Choroid plexus epithelial cell (primary cell): ENCODE measurements at places on chromosomes 4 and X.

- DNase-seq: no peak
These were observed 583.9 kb downstream of the NLGN4X start for GRCh38 chrX:5644776-5645175.

GRCh38 chrX:150337536-150337935 lies 25.6 kb upstream of the MAMLD1 start:
- no peak for DNase-seq

GRCh38 chr4:38049545-38050170 lies 89.5 kb downstream of the PTTG2 start:
- DNase-seq: no peak

DNA sequence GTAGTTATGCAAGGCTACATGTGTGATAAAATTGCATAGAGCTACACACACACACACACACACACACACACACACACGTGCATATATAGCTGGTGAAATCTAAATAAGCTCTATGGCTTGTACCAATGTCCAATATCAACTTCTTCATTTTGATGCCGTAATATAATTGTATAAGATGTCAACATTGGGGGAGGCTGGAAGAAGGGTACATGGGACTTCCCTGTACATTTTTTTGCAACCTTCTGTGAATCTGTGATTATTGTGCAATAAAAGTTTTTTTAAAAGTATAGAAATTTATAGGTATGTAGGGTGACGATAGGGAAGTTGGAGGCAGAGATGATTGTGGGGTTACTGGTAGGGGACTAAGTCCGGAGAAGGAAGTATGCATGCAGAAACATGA lies 105.5 kb downstream of the HDAC8 start:
- no peak for DNase-seq

DNA sequence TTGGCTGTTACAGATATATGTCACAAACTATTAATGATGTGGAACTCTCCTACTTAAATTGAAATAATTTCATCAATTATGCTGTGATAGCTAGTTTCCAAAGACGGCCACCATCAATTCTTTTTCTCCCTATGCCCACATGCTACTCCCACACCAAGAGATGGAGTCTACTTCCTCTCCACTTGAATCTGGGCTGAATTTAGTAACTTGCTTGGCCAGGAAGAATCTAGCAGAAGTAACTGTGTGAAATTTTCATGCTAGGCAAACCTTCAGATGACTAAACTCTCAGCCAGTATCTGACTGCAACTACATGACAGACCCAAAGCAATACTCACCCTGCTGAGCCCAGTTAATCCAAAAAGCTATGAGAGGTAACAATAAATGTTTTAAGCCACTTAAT lies 3.2 kb downstream of the SEPSECS start:
- DNase-seq: no peak

DNA sequence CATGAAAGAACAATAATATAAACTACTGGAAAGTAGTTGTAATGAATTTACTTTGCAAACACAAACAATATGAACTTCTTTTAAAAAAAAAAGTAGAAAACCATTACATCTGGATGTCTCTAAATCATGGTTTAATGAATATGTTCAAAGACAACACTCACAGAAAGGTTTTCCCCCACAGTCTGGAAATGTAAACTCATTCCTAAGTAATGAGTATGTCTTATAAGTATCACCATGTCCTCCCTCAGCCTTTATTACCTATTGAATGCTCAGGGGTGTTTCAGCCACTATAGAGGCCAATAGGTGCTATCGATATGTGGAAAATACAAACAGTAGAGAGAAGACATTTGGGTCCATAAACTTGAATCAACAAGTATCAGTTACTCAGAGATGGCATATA lies 186.7 kb downstream of the PALLD start:
- peak; percentile 55 for DNase-seq

DNA sequence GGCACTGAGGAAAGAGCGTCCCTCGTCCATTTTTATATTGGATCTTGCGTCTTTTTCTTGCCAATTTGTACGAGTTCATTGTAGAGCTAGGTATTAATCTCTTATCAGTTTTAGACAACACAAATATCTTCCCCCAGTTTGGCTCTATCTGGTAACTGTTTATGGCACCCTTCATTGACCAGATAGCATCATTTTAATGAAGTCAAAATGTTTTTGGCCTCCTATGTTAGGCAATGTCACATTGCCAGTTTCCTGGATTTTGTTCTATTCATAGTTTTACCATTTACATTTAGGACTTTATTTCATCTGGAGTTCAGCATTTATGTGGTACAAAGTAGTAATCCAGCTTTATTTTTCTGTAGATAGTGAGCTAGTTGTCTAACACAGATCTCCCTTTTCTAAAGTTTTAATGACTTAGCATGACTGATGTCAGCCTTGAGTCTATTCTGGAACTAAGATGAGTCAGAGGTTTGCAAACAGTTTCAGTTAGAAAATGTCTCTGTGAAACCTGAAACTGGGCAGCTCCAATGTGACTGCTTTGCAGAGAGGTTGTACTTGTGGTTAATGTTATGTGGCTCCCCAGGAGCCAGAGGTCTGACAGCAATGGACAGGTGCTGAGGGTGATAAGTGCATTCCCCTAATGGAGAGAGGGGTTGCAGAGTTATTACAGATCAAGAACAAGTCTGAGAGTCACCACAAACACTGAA lies 5.3 kb upstream of the STBD1 start:
- peak; percentile 88 for DNase-seq

- peak; percentile 84 for DNase-seq
These were observed 525.3 kb upstream of the MAGEB2 start for GRCh38 chrX:29690061-29690460.

DNA sequence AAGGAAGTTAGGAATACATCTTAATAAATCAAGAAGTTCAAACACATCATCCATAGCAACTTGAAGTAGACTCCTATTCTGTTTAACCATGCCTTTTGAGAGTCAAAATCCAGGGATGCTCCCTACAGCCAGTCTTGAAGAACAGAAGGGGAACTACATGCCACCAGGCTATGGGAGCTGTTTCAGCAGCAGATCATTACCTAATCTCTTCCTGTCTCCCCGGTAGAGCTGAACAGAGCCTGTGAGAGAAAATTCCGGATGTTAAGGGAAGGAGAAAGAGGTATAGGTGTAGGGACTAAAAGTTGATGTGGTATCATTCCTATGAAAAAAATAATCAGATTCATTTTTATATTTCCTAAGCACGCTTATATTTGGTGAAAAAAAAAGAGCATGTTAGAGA lies 352.2 kb downstream of the SPRY1 start:
- no peak for DNase-seq

DNA sequence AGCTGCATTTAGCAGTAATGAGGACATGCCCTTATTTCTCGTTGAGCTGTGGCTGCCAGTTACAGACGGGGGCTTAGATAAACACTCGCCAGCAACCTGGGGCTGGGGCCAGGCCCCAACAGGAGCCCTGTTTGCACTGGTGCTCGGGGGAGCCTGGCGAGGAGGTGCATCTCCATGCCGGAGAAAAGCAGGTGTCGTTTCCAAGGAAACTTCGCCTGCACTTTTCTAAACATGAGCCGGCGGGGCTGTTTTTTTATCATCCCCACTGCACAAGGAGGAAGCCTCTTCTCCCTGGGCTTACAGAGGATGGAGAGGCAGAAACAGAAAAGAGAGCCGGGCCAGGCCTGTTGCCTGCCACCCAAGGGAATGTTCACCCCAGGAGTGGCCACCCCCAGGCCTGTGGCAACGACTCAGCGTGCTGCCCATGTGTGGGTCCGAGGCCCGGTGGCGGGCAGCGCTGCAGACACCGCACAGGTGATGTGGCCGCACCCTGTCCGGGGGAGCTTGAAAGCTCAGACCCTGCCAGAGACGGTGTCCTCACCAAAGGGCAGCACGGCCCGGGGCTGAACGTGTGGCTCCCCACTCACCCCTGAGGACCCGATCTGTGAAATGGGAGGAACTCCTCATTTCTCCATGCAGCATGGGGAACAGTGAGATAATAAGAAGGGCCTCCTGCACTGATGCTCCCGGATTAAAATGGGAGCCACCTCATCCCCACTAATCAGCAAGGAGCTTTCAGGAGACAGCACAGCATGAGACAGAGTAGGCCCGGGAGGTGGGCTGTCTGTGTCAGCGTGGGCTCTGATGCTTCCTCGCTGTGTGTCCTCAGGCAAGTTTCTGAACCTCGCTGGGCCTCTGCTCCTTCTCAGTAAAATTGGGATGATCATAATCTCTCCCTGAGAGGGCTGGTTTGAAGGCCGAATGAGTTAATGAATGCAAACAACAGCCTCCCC lies 33.8 kb upstream of the ADRA2C start:
- no peak for DNase-seq

- peak; percentile 14 for DNase-seq
These were observed 60.4 kb downstream of the SLC10A6 start for GRCh38 chr4:86788826-86789225.

GRCh38 chr4:110860901-110861300 lies 238.0 kb upstream of the PITX2 start:
- no peak for DNase-seq

GRCh38 chr4:183814461-183814860 lies 90.6 kb upstream of the STOX2 start:
- DNase-seq: no peak

- DNase-seq: no peak
These were observed 310.2 kb downstream of the ASMT start for GRCh38 chrX:1925053-1925481.

- DNase-seq: no peak
These were observed 8.0 kb downstream of the HHIP start for GRCh38 chr4:144653781-144654545.

- no peak for DNase-seq
These were observed 88.4 kb downstream of the EVC start for GRCh38 chr4:5799406-5799805.

DNA sequence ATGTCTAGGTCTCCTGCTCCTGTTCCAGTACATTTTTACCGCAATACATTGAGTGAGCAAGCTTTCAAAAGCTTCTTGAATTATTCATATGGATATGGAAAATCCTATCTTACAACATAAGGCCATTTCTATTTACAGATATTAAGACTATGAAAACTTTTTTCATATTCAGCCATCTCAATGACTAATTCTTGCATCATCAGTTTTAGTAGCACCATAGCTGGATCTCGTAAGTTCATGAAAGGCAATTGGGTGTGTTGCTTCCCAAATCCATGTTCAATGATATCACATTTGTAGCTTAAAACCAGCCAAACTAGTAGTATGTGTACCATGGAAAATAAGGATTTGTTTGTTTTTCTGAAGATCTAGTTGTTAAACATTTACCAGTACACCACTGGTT lies 118.3 kb upstream of the GABRA2 start:
- peak; percentile 3 for DNase-seq

- DNase-seq: no peak
These were observed 60.0 kb downstream of the SLC9B1 start for GRCh38 chr4:102959496-102959895.

- no peak for DNase-seq
These were observed 373 bp downstream of the ELOVL6 start for GRCh38 chr4:110198049-110198434.

DNA sequence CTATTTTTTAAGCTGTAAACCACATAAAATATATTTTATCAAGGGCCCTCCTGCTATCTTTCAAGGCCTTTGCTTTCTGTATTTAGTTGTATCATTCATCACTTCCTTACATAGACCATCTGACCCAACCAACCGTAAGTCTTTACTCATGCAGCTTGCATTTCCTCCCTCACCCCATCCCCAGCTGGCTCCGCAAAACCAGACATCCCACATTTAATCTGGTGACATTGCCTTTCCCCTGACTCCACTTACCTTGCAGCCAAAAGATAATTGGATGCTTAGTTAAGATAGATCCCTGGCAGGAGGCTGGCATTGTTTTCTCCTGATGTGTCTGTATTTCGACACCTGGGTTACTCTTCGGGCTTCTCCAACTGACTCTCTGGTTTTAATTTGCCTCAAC lies 183.7 kb upstream of the LDB2 start:
- peak; percentile 38 for DNase-seq

DNA sequence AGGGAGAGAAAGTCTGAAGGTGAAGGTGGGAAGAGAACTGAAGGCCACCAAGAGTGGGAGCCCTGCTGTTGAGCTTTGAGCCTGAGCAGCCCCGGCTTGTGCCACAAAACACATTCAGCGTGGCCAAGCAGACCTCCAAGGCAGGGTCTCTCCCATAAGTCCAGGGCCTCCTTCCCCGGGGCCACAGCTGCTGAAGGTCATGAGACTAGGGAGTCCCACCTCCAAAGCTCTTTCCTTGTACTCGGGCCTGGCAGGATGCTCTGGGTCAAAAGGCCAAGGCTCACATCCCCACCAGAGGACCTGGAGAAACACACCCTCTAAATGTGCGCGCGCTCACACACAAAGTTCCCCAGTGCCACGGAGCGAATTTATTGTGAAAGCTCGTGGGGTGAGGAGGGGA lies 3.5 kb upstream of the ARHGAP4 start:
- DNase-seq: no peak

GRCh38 chr4:20359692-20360091 lies 108.0 kb downstream of the SLIT2 start:
- DNase-seq: no peak

GRCh38 chr4:3874525-3875110 lies 108.4 kb downstream of the ADRA2C start:
- DNase-seq: no peak

DNA sequence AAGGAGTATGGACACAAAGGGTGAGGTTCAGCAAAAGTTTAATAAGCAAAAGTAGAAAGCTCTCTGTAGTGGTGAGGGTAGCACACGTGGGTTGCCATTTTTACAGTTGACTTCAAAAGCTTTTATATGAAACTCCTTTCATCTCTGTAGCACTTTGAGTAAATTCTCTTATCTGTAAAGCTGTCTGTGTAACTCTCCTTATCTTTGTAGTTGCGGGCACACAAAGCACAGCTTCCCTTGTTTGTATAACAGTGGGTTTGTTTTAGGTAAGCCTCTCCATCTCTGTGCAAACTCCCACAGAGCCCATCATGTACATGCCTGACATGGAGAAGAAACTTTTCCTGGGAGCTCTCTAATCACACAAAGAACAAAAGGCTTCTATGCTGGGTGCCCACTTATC lies 325.9 kb upstream of the PABPC5 start:
- DNase-seq: no peak

DNA sequence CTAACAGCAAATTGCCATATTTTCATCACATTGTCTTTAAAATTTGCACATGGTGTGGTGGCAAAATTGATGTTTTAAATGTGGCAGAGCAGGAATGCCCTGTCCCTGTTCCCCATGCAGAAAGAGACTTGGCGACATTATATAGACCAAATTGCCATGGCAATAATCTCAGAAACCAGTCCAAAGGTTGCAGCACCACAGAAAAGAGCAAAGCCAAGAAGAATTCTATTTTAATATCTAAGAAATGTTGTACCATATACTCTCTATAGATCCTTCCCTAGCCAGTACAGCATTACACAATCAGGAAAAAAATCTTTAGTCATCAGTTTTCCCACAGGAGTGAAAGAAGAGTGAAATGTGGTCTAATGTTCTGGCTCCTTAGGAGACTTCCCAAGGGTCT lies 80.0 kb downstream of the UGT2B28 start:
- no peak for DNase-seq

DNA sequence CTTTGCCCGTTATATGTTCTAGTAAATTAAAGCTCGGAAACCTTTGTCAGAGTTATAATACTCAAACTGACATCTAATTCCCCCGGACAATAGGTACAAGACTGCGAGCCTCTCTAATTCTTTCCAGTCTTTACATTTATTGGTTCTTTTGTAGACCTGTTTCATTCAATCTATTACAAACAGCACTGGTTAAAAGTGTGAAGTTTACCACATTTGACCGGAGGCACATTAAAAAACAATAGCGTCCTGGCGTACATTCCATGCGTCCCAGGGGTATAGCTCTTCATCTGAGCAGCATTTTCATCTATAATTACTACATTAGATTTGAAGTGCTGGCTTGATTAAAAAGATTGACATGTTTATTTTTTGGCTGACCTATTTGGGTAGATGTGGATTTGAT lies 49.9 kb upstream of the TENM3 start:
- DNase-seq: no peak

- no peak for DNase-seq
These were observed 38.6 kb downstream of the ZNF827 start for GRCh38 chr4:145899886-145900460.

- DNase-seq: no peak
These were observed 1.8 kb downstream of the MAOB start for GRCh38 chrX:43880425-43880824.
